ENCODE measurements at places on chromosomes 2 and 18.

DNA sequence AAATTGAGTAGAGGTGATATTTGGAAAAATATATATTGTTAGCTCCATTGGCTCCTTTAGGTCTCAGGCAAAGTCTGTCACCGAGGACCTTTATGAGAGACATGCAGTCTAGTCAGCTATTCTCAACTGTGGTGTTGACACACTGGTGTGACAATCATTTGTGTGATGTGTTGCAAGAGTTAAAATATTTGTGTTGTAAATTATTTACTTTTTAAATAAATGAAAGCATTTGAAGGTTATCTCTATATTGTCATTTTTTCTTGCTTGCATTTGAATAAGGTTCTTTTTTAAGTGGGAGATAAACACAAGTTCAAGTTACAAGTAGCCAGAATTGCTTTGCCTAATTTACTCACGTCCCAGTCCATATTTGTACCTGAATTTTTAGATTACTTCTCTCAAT, 4.3 kb downstream of the REL start:
- DNase-seq = no peak

DNA sequence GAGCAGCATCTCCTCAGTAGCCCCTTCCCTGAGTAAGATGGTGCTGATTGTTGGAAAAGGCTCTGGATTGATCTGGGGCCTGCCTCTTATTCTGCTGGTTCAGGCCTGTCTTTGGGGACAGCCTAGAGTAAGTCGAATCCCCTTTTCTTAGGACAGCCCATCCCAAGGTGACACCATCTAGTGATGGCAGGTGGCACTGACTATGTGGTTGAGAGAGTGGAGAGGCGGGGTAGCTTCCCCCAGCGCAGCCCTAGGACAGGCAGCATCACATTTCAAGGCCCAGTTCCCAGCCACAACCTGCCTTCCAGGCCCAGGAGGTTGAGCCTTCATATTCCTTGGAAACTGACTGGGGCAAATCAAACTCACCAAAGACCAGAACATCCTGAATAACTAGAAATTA, 69.1 kb upstream of the B3GNT7 start:
- DNase-seq = no peak

DNA sequence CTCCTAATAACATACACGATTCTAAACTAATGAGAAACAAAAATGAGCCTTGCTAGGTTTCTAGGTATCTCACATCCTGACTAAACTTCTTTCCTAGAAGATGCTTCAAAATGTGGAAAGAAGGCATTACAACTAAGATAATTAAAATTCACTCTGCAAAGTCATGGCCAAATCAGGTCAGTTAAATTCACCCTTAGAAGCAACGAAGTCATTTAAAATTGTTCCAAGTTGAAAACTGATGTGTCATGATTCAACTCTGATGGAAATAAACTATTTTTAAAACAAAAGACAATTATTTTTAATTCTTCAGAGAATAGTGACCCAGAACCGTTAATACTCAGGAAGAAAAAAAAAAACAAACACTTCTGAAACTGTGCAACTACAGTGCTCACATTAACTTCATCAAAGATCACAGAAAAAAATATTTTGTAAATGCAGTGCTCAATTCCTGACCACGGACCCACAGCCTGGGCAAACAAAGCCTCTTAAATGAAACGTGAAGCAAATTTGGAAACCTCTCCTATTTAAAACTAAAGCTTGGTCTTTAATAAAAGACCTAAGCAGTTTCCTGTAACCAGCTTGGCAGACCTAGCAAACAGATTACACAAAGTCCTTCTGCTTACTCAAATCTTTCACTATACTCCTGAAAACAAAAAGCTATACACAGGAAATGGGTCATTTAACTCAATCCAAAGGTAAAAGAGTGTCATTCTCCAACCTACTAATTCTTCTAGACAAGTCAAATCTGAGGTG, 39.0 kb downstream of the CHN1 start:
- no peak for DNase-seq

GRCh38 chr2:157620956-157621355, 7.7 kb downstream of the ACVR1C start:
- DNase-seq = no peak

- DNase-seq = no peak
Measured at GRCh38 chr18:13892098-13892497, 23.2 kb downstream of the MC2R start.

- no peak for DNase-seq
Measured at GRCh38 chr2:54456362-54456611, 160 bp downstream of the SPTBN1 start.

DNA sequence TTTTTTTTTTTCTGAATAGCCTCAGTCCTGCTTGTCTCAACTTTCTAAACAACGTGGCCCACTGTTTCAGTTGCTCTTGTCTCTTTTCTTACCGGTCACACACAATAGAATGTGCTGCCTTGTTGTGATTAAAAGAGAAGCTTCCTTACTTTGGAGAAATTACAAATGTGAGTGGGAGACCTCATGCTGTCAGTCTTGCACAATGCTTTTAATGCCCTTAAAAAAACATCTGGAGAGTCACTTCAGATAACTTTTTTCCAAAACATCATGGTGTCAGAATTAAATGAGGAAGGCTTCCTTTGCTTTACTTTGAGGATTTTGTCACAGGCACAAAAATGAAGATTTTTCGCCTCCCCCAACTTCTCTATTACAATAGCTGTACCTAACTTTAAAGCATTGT, 37.7 kb downstream of the LHCGR start:
- no peak for DNase-seq

GRCh38 chr2:216562696-216563435, 64.2 kb downstream of the RPL37A start:
- DNase-seq = no peak

- no peak for DNase-seq
Measured at GRCh38 chr2:146312899-146313298, 1531.9 kb upstream of the ACVR2A start.
